ENCODE measurements at places on chromosomes 3 and 15.

DNA sequence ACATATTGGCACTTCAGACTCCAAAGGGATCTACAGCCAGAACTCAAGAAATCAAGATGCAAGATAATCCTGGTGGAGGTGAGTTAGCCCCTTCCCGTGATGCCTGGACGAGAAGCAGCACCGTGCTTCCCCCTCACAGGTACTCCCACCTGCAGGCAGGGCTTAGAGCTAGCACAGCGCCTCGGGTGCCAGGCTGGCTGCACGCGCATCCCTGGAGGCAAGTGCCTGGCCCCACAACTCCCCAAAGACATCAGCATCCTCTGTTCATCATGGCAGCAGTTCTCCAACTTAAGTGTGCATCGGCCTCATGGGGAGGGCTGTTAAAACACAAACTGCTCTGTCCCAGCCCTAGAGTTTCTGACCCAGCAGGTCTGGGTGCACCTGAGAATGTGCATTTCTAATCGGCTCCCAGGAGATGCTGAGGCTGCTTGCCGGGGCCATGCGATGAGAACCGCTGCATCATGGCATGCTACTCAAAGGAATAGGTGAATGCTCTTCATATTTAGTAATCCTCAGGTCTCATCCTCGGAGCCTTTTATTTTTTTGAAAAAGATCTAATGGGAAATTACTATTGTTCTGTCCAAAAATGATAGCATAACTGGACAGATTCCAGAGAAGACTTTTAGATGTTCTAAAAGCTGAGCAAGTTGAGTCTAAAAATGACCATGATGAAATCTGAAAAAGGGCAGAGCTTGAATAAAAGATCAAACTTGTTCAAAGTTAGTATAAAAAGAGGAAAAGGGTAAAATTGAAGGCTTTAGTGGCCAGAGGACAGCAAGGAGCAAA is 244.2 kb downstream of the ADAMTS17 start:
- DNase-seq: no peak

DNA sequence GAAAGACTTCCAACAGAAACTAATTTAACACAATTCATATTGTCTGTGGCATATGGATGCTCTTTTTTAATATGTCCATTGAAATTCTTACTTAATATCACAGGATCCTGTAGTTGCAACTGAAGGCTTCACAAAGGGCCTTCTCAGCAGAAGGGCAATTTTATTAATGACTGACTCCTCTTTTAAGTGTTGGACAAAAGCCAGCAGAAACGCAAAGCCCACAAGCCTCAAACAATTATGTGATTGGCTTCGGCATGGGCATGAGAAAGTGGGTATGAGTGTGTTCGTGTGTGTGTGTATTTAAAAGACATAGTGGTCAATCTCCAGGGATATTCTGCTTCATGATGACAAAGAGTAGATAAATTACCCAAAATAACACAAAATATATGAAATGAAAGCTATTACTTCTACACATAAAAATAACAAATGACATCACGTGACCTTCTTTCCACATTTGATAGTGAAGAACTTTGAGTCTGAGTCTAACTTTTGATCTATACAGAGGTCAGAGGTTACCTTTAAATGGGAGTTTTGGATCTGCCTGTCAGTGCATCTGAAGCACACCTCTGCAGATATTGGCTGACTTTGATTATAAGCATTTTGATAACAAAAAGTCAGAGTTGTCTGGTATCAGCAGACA is 496.9 kb downstream of the CADM2 start:
- no peak for DNase-seq

DNA sequence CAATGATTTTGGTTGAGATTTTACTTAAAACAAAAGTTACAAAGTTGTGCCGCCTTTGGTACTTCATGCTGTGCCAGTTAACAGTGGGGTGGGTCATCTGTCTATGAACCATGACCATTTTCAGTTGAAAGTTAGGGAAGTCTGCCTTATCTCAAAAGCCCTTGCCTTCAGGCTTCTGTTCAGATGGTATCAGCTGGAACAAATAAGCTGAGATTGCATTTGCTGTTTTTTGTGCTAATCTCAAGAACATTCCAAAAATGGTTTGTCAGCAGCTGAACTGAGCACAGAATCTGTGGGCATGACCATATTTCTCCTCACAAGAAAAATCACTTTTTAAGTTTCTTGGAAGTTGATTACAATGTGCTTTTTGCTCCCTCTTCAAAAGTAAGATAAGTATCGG is 142.3 kb downstream of the IL5RA start:
- no peak for DNase-seq

DNA sequence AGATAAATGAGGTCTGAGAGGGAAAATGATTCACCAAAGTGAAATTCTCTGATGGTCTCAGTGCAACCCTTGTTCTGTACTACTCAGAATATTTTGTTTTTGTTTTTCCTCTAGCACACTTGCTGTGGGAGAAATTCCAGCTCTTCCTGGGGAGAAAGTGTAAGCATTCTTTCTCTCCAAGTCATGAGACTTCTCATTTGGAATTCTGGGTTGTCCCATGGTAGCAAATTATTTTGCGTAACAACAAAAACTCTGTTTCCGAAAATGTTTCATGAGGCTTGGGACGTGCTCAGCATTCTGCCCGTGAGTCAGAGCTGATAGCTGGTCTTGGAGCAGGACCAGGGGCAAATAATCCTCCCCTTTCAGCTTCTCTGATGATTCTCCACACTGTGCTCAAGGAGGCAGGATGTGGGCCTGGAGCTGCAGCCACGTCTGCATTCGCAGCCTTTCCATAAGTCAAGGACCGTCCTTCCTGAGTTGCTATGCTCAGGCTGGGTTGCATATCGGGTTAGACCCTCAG is 70.3 kb downstream of the SENP2 start:
- no peak for DNase-seq

DNA sequence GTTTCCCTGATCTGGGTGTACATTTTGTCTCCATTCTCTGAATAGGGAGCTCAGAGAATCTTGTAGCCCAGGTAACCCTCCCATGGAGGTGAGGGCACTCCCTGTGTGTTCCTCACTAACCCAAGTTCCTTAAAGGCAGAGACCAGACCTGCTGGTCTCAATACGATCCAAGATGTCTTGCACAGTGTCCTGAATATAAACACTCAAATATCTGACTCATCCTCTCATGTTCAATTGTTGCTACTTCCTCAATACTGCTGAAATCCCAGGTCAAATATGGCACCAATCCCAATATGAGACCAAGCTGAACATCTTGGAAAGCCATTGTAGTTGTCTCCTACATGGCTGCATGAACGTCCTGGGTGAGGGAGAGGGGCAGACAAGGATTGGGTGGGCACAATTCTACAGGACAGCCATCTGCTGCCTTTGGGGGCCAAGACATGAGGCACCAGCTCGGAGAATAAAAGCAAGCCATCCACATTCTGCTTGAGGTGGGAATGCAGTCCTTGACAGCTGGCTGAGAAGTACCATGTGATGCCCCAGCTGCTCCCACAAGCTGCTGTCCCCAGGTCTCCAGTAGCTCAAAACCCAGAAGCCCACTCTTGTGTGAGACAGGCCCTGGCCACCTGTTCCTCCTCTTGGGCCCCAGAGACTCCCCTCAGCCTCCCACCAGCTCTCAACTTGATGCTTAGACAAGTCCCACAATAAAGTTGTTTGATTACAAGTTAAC is 18.2 kb downstream of the TBC1D2B start:
- DNase-seq: no peak

Data from stimulated activated CD8-positive, alpha-beta memory T cell treated with anti-CD3 and anti-CD28 coated beads, Interleukin-2, amount 100 ng/mL, for 48 hours (primary cell).